ENCODE measurements at places on chromosomes 3 and 15.

GRCh38 chr3:108548304-108548703, 37.9 kb upstream of the MYH15 start:
- no peak for DNase-seq

GRCh38 chr3:76083992-76084391, 298.6 kb upstream of the ZNF717 start:
- no peak for DNase-seq

GRCh38 chr3:40996382-40996781, 202.9 kb upstream of the CTNNB1 start:
- DNase-seq: no peak

GRCh38 chr3:10232137-10232536, 16.1 kb upstream of the TATDN2 start:
- no peak for DNase-seq

GRCh38 chr15:75694241-75695182, 18.1 kb downstream of the CSPG4 start:
- DNase-seq: no peak

GRCh38 chr3:150015901-150016300, 45.2 kb upstream of the PFN2 start:
- no peak for DNase-seq

- no peak for DNase-seq
Observed at GRCh38 chr15:69305204-69305931, 6.7 kb downstream of the PAQR5 start.

Data from T-cell (primary cell).